NCI-H460 (cell line): ENCODE measurements at places on chromosomes 1 and 21. TPM values are rescaled to one million over a fixed set of nuclear protein-coding genes. Genes with fewer than 3 reads are reported as not detected.

Gene SPRR2D
- not detected in 2 replicates for total RNA-seq

Gene KRTAP21-2
- not detected in 2 replicates for total RNA-seq

Gene FOXE3
- total RNA-seq, result not detected in 2 replicates

Gene AGT
- not detected in 2 replicates for total RNA-seq

Gene RNPEP
- 153 and 155 TPM in 2 replicates for total RNA-seq

Gene MASP2
- not detected in 2 replicates for total RNA-seq

Gene TMEM52
- total RNA-seq, result 2.8 and 3.6 TPM in 2 replicates

Gene KRTAP19-3
- total RNA-seq, result not detected in 2 replicates

Gene GBP3
- total RNA-seq, result 0.55 and 1.7 TPM in 2 replicates

Gene CYP4Z1
- total RNA-seq, result not detected in 2 replicates

Gene TBX15
- not detected in 2 replicates for total RNA-seq

Gene OR2L5
- total RNA-seq, result not detected in 2 replicates

Gene TRIM58
- total RNA-seq, result not detected in 2 replicates

Gene SPRR2F
- total RNA-seq, result not detected in 2 replicates

Gene KRTAP7-1
- total RNA-seq, result not detected in 2 replicates

Gene BSND
- not detected in 2 replicates for total RNA-seq

Gene KCNQ4
- total RNA-seq, result 0.74 and 0.84 TPM in 2 replicates

Gene CCDC181
- 0.17 TPM in 1 of 2 replicates, not detected in the other for total RNA-seq

Gene CFHR3
- 3.6 and 5.0 TPM in 2 replicates for total RNA-seq

Gene FALEC
- not detected in 2 replicates for total RNA-seq

Gene CTSK
- 2.7 and 4.5 TPM in 2 replicates for total RNA-seq

Gene ACTN2
- 0.25 TPM in 1 of 2 replicates, not detected in the other for total RNA-seq

Gene PTPN7
- not detected in 2 replicates for total RNA-seq

Gene GRIK3
- not detected in 2 replicates for total RNA-seq

Gene SH2D2A
- 135 TPM in 2 replicates for total RNA-seq

Gene EFCAB14
- total RNA-seq, result 41.2 and 43.0 TPM in 2 replicates

Gene HS2ST1
- total RNA-seq, result 15.9 and 16.0 TPM in 2 replicates

Gene CADM3
- not detected in 2 replicates for total RNA-seq

Gene LCE2A
- total RNA-seq, result not detected in 2 replicates

Gene RBP7
- 0.49 and 0.62 TPM in 2 replicates for total RNA-seq

Gene PPP1R15B
- total RNA-seq, result 96.7 and 106 TPM in 2 replicates

Gene BGLAP
- 0.50 TPM in 1 of 2 replicates, not detected in the other for total RNA-seq

Gene TFAP2E
- 0.40 TPM in 1 of 2 replicates, not detected in the other for total RNA-seq

Gene ATP1A4
- not detected in 2 replicates for total RNA-seq

Gene RALGPS2
- total RNA-seq, result 4.4 and 6.6 TPM in 2 replicates

Gene LRRC71
- total RNA-seq, result not detected in 2 replicates

Gene VAV3
- total RNA-seq, result 0.79 and 1.1 TPM in 2 replicates

Gene SHE
- 0.02 TPM in 1 of 2 replicates, not detected in the other for total RNA-seq

Gene IL19
- total RNA-seq, result not detected in 2 replicates
